ENCODE measurements at places on chromosomes 6 and 20. TPM values are rescaled to one million over a fixed set of nuclear protein-coding genes. Genes with fewer than 3 reads are reported as not detected.

PLN gene
- not detected for total RNA-seq

KIF25 gene
- not detected for total RNA-seq

CFAP206 gene
- total RNA-seq = under 0.01 TPM

JPH2 gene
- under 0.01 TPM for total RNA-seq

TMC2 gene
- not detected for total RNA-seq

All from hematopoietic multipotent progenitor cell (in vitro differentiated cells).